Fibroblast of mammary gland (primary cell): ENCODE measurements at places on chromosomes 5 and 9.

- peak; percentile 60 for DNase-seq
Measured at GRCh38 chr9:27548055-27548741, 18.6 kb upstream of the MOB3B start.

DNA sequence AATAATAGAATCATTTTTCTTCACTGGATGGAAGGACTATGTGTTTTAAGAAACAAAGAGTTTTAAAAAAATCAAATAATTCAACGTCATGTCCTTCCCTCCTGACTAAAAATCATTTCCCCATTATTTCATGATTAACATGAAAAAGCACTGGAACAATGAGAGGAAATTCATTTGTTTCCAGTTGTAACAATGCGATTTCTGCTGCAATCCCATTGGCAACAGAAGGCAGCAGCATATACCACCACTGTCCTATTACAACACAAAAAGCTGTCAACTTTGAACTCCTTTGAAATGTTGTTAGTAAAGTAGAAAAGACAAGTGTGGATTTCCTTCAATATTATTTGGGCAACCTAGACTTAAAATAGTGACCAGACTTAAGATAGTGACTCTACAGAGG, 3.1 kb downstream of the C5orf63 start:
- DNase-seq, result no peak

DNA sequence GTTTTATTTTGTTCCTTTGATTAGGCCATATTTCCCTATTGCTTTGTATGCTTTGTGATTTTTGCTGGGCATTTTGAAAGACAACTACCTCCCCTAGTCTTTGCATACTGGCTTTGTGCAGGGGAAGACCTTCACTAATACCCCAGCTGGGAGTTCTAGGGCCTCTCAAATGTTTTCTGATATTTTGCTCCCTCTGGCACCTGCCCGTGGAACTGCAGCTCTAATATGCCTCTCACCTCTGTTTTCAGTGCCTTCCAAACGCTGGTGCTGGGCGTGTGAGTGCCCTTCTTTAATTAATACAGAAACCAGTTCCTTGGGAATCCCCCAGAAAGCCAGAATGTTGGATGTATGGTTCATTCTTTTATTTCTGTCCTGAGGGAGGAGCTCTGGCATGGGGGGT, 204.5 kb downstream of the COMMD10 start:
- DNase-seq, result no peak

GRCh38 chr5:159911349-159911748, 4.9 kb upstream of the ADRA1B start:
- DNase-seq, result no peak
